ENCODE measurements at places on chromosomes 5 and 9.

- peak; percentile 49 for DNase-seq
These were observed 456.2 kb downstream of the RASEF start for GRCh38 chr9:82606492-82607382.

GRCh38 chr9:32378496-32378895 lies 5.9 kb upstream of the ACO1 start:
- peak; percentile 85 for DNase-seq

DNA sequence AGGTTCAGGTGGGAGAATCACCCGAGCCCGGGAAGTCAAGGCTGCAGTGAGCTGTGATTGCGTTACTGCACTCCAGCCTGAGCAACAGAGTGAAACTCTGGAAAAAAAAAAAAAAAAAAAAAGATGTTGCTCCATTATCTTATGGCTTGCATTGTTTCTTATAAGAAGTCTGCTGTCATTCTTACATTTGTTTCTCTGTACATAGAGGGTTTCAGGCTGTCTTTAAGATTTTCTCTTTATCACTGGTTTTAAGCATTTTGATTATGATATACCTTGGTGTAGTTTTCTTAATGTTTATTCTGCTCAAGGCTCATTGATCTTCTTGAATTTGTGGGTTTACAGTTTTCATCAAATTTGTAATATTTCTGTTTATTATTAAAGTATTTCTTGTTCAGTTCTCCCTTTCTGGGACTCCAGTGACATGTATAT lies 35.2 kb downstream of the MVB12B start:
- DNase-seq, result no peak

DNA sequence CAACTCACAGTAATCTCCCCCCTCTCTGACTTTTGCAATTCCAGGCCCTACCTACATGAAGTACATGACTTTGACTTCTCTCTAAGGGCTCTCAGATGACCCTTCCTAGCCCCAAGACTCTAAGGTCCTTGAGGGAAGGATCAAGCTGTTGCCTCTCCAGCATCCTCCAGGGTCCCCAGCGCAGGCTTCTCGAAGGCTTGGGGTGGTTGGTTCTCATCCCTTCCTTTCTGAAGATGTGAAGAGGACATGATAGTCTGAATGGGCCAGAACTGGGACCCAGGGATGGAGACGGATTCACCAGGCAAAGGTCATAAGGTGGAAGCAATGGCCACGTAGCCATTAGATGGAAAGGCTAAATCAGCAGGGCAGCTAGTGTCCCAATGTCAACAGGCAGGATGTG lies 86.8 kb downstream of the NRG2 start:
- DNase-seq, result no peak

DNA sequence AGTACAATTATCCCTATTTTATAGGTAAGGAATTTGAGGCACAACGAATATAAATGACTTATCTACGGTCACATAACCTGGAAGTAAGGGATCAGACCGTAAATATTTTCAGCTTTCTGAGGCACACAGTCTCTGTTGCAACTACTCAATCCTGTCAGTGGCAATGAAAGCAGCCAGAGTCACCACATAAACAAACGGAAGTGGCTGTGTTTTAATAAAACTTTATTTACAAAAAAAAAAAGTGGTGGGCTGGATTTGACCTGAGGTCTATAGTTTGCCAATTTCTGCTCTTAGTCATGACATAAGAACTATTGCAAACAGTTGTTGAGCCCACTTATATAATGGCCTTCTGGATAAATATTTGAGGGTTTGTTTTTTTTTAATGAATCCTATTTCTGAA lies 29.6 kb downstream of the ZNF366 start:
- no peak for DNase-seq

DNA sequence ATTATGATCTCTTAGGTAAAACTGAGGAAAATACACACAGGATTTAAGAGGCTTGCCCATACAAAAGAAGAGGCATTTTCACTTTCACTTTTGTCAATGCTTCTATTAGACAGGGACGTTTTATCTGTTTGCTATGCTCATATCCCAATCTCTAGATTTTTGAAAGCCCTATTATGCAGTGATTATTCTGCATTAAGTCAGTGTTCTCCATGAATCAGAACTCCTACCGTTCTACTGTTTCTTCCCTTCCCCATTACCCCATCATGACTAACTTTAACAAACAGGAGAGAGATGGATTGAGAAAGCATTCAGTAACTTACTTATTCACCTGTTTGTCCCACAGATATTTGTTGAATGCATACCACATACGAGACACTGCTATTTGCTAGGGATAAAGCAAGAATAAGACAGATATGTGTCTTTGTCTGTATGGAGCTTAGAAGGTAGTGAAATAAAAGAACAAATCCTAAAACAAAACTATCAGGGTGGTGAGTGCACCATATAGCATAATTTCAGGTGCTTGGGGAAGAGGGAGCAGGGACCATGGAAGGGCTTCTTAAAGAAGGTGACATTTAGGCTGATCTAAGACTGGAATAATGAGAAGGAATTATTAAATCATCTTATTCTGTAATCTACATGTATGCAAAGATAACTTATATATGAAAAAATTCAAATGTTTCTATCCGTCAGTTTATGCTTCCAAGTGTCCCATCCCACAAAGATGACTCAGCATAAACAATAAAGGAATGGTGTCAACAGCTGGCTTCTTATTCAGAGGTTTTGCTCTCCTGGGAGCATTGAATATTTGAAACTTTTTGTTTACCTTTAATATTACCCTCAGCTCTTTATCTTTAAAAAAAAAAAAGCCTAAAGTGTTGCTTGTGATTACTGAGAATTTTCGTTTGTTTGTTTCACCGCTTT lies 328.1 kb downstream of the HINT1 start:
- no peak for DNase-seq

DNA sequence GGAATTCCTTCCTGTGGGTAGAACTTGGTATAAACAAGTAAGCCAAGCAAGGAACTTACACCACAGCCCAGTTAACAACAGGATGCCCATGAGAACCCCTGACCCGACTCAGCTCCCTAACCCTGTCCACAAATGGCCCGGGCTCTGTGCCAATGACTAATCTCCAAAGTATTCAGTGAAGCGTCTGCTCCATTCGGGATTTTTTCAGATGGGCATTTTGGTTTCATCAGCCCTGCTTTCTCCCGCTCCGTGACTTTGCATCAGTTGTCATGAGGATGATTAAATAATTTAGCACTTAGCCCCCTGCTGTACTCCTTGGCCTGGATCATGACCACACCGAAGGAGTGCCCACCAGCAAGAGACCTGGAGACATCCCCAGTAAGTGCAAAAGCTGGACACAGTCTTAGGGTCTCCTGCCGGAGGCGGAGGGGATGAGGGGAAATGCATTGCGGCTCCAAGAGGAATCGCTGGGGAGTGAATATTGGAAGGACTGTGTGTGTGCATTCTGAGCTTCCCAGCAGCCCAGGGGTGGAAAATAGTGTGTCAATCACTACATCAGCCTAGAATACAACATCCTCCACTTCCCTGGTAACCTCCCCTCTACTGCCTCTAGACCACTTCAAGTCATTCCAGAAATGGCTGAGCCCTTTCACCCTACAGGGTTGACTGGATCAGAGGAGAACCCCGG lies 41.4 kb upstream of the DNAH5 start:
- DNase-seq, result no peak

Data from hippocampal formation (tissue), 2 donors.